Gastroesophageal sphincter (tissue), 4 donors: ENCODE measurements at places on chromosomes 3 and 15.

- ATAC-seq = peak; percentile 34
These were observed 33.0 kb downstream of the SNRK start for GRCh38 chr3:43319376-43319775.

DNA sequence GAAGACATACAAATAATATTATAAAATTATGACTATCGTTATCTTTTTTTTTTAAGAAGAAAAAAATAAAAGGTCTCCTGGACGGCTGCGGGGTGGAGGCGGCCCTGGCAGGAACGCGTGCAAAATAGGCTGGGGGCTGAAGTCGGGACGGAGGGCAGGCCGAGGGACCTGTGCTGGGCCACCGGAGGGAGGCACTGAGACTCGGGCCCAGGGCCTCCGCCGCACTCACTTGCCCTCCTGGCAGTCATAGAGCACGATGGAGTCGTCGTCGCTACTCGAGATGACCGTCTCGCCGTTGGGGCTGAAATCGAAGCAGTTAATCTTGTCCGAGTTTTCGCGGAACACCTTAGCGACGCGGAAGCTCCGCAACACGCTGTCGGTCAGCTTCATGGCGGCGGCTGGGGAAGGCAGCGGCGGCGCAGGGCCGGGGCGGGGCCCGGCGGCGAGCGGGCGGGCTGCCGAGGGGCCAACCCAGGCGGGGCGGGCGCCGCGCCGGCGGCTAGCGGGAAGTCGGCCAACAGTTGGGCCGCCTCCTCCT is 408 bp downstream of the WDR82 start:
- peak; percentile 84 for ATAC-seq

DNA sequence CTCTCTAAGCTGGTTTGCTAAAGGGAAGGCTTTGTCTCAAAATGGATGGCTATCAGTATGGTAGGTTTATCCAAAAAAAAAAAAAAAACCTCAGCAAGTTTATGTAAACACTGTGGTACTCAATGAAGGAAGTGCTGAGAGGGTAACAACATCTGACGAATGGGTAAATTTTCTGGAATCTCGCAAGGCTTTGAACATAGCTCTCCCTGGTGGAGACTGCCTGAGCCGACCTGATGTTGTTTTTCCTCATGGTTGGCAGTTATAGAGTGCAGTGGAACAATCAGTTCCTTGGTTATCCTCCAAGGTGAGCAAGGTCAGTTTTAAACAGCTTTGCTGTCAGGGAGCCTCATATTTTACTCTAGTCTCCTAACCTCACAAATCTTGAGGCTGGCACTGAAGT is 94.6 kb downstream of the ZPLD1 start:
- no peak for ATAC-seq

GRCh38 chr3:151350656-151351055 is 21.3 kb upstream of the P2RY13 start:
- no peak for ATAC-seq

- ATAC-seq = no peak
These were observed 58.1 kb upstream of the AGBL1 start for GRCh38 chr15:86021281-86022264.

DNA sequence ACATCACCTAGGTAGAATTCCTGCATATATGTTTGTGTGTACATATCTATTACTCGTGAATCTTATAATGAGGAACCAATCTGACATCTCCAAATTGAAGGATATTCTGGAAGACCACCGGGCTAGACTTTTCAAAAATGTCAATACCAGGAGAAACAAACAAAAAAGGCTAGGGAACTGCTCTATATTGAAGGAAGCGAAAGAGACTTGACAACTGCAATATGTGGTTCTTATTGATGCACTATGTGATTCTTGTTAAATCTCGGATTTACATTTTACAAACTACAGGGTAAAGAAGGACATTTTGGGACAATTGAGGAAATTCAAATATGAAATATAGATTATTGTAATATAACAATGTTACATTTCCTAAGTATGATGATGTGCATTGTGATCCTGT is 137.5 kb upstream of the CCDC54 start:
- no peak for ATAC-seq

GRCh38 chr3:197549261-197549885 is 6.4 kb downstream of the BDH1 start:
- no peak for ATAC-seq

- ATAC-seq = no peak
These were observed 9.1 kb upstream of the TP63 start for GRCh38 chr3:189621948-189622603.

DNA sequence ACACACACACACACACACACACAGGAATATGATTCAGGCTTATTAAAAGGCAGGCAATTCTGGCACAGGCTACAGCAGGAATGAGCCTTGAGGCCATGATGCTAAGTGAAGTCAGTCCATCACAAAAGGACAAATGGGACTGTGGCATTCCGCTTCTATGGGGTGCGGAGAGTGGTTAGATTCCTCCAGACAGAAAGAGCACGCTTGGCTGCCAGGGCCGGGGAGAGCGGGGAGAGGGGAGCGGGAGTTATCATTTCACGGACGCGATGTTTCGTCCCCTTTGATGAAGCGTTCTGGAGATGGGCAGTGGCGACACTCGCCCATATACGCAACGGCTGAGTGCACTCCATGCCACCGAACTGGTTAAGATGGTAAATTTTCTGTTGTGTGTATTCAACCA is 58.5 kb upstream of the FAM174B start:
- ATAC-seq = peak; percentile 26

GRCh38 chr15:60421544-60421943 is 23.8 kb upstream of the ANXA2 start:
- ATAC-seq = no peak

- ATAC-seq = no peak
These were observed 13.3 kb upstream of the PXYLP1 start for GRCh38 chr3:141218162-141218835.

DNA sequence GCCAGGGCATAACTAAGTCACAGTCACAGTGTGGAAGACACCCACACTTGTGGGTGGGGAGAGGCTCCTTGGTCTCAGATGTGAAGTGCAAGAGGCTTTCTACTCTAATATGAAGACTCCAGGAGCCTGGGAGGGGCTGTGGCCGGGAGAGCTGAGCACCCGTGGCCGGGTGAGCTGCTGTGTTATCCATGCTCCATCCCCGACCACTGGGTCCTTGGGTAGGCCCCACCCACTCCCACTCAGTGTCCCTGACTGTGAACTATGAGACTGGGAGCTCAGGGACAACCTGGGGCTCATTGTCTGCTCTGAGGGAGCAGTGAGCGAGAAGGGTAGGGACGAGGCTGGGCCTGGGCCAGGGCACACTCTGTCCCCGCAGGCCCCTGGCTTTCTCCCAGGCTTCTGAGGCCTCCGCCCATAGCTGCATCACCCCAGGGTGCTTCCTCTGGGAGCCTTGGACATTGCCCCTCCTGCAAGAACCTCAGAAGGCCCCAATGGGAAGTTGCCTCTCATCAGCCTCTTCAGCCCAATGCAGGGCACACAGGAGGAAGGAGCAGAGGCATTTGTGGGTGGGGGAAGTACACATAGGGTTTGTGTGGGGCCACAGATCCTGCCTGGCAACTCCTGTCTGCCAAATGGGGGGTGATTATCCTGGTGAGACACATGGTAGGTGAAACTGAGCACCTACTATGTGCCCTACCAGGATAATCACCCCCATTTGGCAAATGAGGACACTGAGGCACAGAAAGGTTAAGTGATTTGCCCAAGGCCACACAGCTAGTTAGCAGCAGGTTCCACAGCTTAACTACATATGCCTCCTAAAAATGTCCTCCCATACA is 2.4 kb downstream of the ANPEP start:
- ATAC-seq = peak; percentile 86

GRCh38 chr3:106381939-106382335 is 513.1 kb upstream of the CBLB start:
- ATAC-seq = no peak

DNA sequence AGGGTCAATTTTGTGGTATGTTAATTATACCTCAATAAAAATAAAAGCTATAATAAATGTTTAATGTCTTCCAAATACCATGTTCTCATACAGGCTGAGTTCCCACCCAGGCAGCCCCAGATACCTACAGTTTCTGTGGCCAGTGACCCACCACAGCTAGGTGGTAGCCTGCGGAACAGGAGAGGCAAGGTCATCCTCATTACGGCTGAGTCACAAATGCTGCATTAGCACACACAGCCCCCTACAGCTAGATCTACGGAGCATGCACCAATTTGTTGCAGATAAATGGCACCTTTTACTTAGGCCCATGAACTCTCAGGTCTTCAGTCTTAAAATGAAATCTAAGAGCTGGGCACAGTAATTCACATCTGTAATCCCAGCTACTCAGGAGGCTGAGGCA is 5.1 kb downstream of the SPATA12 start:
- no peak for ATAC-seq

- no peak for ATAC-seq
These were observed 213.9 kb downstream of the MTHFS start for GRCh38 chr15:79682851-79683288.

- peak; percentile 38 for ATAC-seq
These were observed 788 bp upstream of the WDR73 start for GRCh38 chr15:84654689-84655453.

DNA sequence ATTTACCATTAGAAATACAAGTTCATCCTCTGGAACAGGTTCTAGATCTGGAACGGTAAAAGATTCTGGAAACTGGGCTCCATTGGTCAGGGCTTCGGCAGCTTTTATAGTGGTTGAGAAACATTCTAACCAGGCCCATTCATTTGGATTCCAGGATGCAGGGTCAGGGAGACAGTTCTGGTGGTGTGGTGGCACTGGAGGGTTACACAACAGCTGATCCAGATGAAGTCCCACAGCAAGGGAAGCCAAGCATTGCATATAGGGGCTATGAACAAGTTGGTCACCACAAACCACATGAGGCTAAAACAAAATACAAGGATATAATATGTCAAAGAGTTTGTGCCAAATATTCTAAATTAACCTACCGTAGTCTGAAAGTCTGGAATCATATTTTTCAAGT is 43.0 kb downstream of the FBXL22 start:
- no peak for ATAC-seq

GRCh38 chr15:38354315-38354929 is 99.5 kb upstream of the FAM98B start:
- no peak for ATAC-seq

DNA sequence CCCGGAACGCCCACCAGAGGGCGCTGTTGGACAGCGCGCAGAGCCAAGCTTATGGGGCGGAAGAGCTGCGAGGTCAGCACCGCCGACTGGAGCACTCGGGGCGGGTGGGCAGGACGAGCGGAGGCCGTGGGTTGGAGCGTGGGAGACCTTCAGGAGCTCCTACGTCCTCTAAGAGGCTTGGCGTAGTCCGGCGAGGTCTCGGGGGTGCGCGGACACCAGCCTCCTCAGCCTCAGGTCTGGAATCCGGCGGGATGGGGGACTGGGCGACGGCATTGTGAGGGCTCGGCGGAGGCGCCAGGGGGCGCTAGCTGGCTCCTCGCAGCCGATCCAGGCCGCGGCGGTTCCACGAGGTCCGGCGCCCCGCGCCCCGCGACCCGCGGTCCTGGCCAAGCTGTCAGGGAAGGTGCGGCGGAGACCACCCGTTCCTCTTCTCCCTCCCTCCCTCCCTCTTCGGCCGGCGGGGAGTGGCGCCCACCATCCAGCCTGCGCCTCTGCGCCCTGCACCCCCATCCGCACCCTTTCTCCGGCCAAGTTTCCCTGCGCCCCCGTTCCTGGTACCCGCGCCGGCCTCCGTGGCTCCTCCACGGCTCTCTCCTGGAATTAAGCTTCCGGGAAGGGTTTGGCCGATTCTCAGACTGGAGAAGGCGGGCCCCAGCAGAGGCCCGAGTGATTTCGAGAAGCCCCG is 24.3 kb upstream of the POLG start:
- ATAC-seq = peak; percentile 88

GRCh38 chr3:137171834-137172603 is 214.2 kb downstream of the IL20RB start:
- no peak for ATAC-seq

DNA sequence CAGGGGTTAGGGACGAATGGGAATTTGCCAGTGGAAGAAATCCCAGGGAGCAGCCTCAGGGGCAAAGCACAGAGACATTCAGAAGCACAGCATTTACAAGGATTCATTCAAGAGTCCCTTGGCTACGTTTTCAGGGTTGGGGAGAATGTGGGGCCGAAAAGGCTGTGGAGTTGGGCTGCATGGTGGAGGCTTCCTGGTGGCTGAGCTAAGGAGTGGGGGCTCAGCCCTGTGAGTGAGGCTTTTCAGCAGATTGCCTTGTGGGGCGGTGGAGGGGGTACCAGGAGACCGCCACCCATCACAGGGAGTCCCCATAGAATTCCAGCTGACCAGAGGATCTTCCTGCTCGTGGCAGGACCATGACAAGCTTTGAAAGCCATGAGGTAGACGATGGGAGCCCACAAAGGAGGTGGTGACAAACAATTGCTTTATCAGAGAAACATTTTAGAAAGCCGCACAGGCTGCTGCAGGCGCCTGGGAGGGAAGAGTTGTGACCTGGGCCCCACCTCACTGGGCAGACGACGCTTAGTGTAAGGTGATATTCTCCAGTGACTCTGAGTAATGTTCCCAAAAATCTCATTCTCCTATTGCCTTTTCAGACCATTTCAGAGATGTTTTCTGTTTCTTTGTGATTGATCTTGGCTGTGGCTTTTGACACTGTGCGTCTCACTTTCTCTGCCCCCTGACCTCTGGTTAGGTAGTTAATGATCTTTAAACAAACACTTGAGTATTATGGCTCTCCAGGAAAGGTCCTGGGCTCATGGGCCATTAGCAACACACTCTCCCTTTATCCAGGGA is 128.0 kb downstream of the DNAJB8 start:
- no peak for ATAC-seq

- ATAC-seq = no peak
These were observed 140.0 kb downstream of the GADL1 start for GRCh38 chr3:30754426-30754825.

DNA sequence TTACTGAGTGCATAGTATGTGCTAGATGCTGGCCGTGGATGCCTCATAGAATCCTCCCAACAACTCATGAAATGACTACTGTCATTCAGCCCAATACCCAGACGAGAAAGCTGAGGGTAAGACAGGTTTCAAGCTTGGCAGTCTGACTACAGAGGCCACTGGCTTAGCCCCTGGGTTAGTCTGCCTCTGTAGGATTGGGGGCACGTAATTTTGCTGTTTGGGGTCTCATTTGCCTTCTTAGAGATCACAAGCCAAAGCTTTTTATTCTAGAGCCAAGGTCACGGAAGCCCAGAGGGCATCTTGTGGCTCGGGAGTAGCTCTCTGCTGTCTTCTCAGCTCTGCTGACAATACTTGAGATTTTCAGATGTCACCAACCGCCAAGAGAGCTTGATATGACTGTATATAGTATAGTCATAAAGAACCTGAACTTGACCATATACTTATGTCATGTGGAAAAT is 1.0 kb upstream of the CCR5 start:
- no peak for ATAC-seq

DNA sequence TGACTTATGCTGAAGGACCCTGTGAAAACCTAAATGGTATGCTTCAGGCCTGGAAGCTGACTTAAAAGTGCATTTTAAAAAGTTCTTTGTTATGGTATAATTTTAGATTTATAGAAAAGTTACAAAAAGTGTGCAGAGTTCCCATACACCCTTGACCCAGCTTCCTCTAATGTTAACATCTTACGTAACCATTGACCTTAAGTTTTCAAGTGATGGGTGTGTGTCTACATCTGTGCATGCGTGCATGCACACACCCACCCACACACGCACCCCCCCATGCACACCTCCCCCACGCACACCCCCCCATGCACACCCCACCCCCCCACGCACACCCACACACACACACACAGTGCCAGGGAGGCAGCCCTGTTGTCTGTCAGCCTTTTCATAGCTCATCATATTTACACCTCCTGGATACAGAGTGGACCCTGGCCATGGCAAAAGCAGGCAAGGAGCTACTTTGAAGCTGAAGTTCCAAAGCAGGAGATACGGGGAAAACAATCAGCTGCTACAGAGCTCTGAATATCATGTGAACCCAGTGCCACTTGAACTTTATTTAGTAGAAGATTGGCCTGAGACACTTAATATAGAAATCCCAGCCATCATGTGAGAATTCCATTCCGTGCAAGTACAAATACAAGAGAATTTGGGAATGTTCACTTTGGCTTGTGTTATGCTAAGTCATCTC is 30.0 kb upstream of the TRAK1 start:
- peak; percentile 49 for ATAC-seq
